ENCODE measurements at places on chromosomes 2 and 18. TPM values are rescaled to one million over a fixed set of nuclear protein-coding genes. Genes with fewer than 3 reads are reported as not detected.

The GREB1L gene
- 0.87 TPM for total RNA-seq

DNA sequence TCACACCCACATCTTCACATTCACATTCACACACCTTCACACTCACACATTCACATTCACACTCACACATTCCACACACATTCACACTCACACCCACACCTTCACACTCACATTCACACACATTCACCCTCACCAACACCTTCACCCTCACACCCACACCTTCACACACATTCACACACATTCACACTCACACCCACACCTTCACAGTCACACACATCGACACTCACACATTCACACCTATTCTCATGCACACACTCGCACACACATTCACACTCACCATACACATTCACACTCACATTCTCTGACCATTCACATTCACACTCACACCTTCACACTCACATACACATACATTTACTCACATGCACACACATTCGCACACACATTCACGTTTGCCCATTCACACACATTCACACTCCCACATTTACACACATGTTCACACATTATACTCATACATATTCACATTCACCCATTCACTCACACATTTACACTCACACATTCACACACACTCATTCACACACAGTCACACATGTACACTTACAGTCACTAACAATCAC is 62.7 kb downstream of the BIN1 start:
- H3K4me1 ChIP-seq: peaks cover 6% of the 10 kb centered on the region
- H3K4me3 ChIP-seq: no peak overlapping the region
- H3K27ac ChIP-seq: no peak overlapping the region
- DNase-seq: no peak
- H3K36me3 ChIP-seq: peaks cover 6% of the 10 kb centered on the region

DNA sequence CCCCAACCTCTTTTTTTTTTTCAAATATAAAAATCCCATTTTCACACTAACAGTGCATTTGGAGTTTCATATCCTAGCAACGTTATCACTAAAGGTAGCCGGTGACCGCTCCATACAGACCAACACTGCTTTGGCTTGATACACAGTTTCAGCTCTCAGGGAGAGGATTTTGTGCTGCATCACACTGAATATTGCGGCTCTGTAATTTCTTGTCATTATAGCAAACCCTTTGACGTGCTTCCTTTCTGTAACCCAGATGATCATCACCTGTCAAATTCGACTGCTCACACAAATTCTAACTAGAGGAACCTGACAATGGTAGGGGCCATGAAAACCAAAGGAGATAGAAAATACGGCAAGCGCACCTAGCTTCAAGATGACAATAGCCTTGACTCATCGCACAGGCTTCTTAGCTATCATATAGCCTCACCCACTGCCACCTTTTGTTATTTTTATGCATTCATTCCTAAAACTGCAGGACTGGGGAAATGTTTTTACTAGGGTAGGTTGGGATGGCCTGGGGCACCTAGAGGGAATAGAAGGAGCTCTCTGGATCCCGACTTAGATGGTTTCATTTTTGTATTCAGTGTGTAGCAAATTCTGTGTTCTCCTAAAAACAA is 582.9 kb upstream of the PIK3C3 start:
- no peak overlapping the region for H3K27ac ChIP-seq
- H3K4me1 ChIP-seq: no peaks in the 10 kb centered on the region
- H3K27me3 ChIP-seq: no peaks in the 10 kb centered on the region

DNA sequence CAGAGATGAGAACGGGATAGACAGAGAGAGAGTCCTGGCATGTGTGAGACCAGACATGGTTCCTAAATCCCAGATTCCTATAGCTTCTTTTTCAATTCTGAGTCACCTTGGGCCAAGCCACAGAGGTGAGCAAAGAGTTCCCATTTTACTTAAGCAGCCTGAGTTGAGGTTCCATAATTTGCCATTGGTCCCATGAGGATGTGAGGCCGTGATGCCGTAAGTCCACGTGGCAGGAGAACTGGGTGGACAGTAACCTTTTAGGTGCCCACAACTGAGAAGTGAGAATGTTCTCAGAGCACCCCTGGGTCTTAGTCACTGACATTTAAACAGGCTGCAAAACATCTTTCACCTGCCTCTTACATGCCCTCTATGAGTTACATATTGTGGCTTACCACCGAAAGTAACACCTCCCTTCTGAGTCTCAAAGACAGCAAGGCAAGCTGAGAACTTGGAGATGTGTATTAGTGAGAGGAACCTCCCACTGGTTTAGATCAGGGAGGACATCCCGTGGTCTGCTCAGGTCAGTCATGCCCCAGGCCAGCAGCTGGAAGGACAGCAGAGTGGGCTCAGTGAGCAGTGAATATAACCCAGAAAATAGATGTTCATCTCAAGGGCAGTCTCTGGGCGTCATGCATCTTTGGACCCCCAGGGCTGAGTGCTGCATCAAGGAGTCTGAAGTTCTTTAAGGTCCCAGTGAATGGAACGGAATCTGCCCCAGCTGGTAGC is 127.9 kb upstream of the LGALSL start:
- H3K27me3 ChIP-seq: no peaks in the 10 kb centered on the region
- peaks cover 18% of the 10 kb centered on the region for H3K4me1 ChIP-seq
- no peaks in the 10 kb centered on the region for H3K36me3 ChIP-seq
- DNase-seq: no peak

The SPATA3 gene
- total RNA-seq: not detected

GRCh38 chr2:98532756-98533155 is 75.6 kb downstream of the COA5 start:
- H3K27ac ChIP-seq: no peak overlapping the region
- no peak for DNase-seq
- no peaks in the 10 kb centered on the region for H3K4me1 ChIP-seq
- H3K36me3 ChIP-seq: peaks cover 30% of the 10 kb centered on the region
- no peaks in the 10 kb centered on the region for H3K27me3 ChIP-seq

DNA sequence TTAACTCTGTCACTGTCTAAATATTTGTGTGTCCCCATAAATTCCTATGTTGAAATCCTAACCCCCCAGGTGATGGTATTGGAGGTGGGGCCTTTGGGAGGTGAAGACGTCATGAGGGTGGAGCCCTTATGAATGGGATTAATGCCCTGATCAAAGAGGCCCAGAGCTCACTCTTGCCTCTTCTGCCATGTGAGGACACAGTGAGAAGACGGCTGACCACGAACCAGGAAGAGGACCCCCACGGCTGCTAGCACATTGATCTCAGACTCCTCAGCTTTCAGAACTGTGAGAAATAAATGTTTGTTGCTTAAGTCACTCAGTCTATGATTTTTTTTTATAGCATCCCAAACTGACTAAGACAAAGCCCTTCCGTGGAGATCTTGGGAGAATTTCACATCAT is 71.2 kb downstream of the BCL2L11 start:
- DNase-seq: no peak
- H3K27me3 ChIP-seq: no peaks in the 10 kb centered on the region
- no peaks in the 10 kb centered on the region for H3K4me1 ChIP-seq
- H3K36me3 ChIP-seq: no peaks in the 10 kb centered on the region
- H3K27ac ChIP-seq: no peak overlapping the region
- no peak overlapping the region for H3K4me3 ChIP-seq

The ZNF892 gene
- 2.3 TPM for total RNA-seq

DNA sequence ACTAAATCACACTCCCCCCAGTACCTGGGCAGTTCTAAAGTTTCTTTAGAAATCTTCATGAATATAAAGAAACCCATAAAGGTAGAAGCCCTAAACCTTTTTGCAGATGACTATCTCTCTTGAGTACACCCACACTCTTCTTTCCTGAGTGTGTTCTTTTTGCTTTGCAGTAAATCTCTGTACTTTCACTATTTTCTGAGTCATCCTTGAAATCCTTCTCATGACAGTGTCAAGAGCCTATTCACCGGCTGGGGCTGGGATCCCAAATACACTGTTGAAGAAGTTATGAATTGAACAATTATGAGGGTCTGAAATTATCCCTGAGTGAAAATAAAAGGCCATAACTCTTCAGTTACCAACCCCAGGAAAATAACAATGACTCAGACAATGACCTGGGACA is 133.9 kb upstream of the CCDC195 start:
- no peaks in the 10 kb centered on the region for H3K27me3 ChIP-seq
- DNase-seq: no peak
- H3K4me1 ChIP-seq: no peaks in the 10 kb centered on the region
- H3K27ac ChIP-seq: no peak overlapping the region
- no peak overlapping the region for H3K4me3 ChIP-seq
- peaks cover 7% of the 10 kb centered on the region for H3K36me3 ChIP-seq

DNA sequence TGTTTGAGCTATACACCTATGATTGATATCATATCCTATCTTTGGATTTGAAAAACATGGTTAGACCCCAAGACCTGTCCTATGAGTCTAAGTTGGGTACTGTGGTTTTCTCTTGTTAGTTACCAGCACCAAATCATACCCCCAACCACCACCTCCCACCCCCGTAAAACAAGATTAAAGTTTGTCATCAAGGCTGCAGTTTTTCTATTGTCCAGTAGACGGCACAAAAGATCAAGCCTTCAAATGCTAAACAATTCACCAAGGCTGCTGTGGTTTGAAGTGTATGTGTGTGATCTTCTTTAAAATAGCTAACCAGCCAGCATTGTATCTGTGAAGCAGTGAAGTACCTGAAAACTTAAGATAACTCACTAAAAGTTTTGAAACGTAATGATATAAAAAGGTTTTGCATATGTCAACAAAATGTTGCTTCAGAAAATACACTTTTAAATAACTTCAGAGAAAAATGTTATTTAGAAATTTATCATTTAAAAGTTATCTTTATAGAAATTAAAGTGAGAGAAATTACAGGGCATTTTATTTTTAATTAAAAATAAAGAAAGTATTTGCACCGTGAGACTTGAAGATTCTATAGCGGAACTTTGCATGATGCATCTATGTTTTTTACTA is 5.8 kb upstream of the MEIS1 start:
- H3K36me3 ChIP-seq: no peaks in the 10 kb centered on the region
- no peak overlapping the region for H3K27ac ChIP-seq
- peak; percentile 87 for DNase-seq
- H3K4me1 ChIP-seq: peaks cover 64% of the 10 kb centered on the region
- peaks cover 75% of the 10 kb centered on the region for H3K27me3 ChIP-seq

GRCh38 chr2:109472974-109473373 is 140.8 kb downstream of the SEPTIN10 start:
- no peak for DNase-seq
- H3K36me3 ChIP-seq: no peaks in the 10 kb centered on the region
- H3K4me1 ChIP-seq: no peaks in the 10 kb centered on the region
- no peaks in the 10 kb centered on the region for H3K27me3 ChIP-seq
- no peak overlapping the region for H3K4me3 ChIP-seq
- H3K27ac ChIP-seq: no peak overlapping the region

- H3K4me1 ChIP-seq: peaks cover 38% of the 10 kb centered on the region
- H3K27me3 ChIP-seq: no peaks in the 10 kb centered on the region
- H3K4me3 ChIP-seq: no peak overlapping the region
- DNase-seq: no peak
Measured at GRCh38 chr2:204664708-204665121, 119.4 kb downstream of the PARD3B start.

DNA sequence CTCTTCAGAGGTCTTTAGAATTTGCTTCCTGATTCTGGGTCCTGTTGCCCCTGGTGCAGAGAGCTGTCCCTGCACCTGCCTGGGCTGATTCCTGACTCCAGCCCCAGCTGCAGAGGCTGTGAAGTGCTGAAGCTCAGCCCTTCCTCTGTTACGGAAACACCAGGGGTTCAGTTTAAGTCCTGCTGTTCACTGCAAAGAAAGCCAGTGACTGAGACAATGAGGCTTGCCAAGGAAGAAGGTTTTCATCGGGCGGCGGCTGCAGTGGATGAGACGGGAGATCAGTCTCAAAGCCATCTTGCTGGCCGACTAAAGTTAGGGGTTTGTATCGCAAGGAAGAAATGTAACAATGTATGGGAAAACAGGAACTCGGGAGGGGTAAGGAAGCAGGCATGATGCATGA is 142.4 kb upstream of the ZNF236 start:
- no peaks in the 10 kb centered on the region for H3K36me3 ChIP-seq
- no peaks in the 10 kb centered on the region for H3K27me3 ChIP-seq
- no peak overlapping the region for H3K27ac ChIP-seq
- H3K4me1 ChIP-seq: no peaks in the 10 kb centered on the region
- no peak for DNase-seq

DNA sequence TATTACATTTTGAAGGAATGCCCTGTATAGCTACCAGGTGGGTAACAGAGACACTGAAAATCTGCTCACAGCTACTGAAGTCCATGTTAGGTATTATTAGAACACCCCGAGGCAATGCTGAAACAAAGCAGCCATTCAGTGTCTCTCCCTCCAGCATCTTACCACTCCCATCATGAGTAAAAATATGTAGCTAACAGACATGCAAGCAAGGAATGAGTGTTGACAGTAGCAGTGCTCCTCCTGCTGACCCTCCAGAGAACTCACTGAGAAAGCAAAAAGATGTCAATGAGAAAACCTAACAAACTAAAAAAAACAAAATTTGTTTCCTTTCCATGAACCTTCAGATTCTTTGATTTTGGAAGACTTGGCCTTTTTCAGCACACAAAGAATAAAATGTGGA is 393.9 kb downstream of the LRRTM1 start:
- H3K27ac ChIP-seq: no peak overlapping the region
- H3K27me3 ChIP-seq: no peaks in the 10 kb centered on the region

DNA sequence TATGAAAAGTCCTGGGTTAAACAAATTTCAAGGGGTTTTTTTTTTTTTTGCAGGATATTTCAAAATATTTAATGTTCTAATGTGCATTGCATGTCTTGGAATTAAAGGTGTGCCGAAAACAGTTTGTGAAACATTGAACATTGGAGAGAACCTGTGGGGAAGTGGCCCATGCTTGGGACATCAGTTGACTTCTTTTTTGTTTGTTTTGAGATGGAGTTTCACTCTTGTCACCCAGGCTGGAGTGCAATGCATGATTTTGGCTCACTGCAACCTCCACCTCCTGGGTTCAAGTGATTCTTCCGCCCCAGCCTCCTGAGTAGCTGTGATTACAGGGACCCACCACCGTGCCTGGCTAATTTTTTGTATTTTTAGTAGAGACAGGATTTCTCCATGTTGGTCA is 71.0 kb upstream of the RAPH1 start:
- H3K27ac ChIP-seq: no peak overlapping the region
- H3K36me3 ChIP-seq: no peaks in the 10 kb centered on the region
- H3K4me1 ChIP-seq: peaks cover 9% of the 10 kb centered on the region
- no peak overlapping the region for H3K4me3 ChIP-seq
- H3K27me3 ChIP-seq: no peaks in the 10 kb centered on the region

GRCh38 chr2:143615562-143615961 is 486.3 kb downstream of the ARHGAP15 start:
- no peak overlapping the region for H3K4me3 ChIP-seq
- no peaks in the 10 kb centered on the region for H3K27me3 ChIP-seq
- DNase-seq: peak; percentile 37
- H3K27ac ChIP-seq: no peak overlapping the region

- H3K4me3 ChIP-seq: no peak overlapping the region
- no peak overlapping the region for H3K27ac ChIP-seq
- DNase-seq: no peak
Measured at GRCh38 chr2:212977152-212977551, 174.3 kb downstream of the IKZF2 start.

DNA sequence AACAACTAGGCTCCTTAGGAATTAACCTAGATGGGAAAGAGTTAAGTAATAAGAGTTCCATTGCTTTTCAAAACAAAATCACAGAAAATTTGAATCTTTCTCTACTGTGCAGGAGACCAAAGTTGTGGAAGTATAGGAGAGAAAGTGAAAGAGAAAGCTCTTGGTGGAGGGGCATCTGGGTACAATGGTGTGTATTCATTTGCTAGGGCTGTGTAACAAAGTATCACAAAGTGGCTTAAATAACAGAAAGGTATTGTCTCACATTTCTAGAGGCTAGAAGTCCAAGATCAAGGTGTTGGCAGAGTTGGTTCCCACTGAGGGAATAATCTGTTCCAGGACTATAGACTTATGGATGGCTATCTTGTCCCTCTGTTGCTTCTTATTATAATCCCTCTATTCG is 50.5 kb upstream of the GORASP2 start:
- no peaks in the 10 kb centered on the region for H3K4me1 ChIP-seq
- H3K27me3 ChIP-seq: no peaks in the 10 kb centered on the region
- no peak overlapping the region for H3K27ac ChIP-seq
- no peaks in the 10 kb centered on the region for H3K36me3 ChIP-seq
- H3K4me3 ChIP-seq: no peak overlapping the region

The POTEC gene
- total RNA-seq: not detected
